ENCODE measurements at places on chromosomes 11 and 22.

DNA sequence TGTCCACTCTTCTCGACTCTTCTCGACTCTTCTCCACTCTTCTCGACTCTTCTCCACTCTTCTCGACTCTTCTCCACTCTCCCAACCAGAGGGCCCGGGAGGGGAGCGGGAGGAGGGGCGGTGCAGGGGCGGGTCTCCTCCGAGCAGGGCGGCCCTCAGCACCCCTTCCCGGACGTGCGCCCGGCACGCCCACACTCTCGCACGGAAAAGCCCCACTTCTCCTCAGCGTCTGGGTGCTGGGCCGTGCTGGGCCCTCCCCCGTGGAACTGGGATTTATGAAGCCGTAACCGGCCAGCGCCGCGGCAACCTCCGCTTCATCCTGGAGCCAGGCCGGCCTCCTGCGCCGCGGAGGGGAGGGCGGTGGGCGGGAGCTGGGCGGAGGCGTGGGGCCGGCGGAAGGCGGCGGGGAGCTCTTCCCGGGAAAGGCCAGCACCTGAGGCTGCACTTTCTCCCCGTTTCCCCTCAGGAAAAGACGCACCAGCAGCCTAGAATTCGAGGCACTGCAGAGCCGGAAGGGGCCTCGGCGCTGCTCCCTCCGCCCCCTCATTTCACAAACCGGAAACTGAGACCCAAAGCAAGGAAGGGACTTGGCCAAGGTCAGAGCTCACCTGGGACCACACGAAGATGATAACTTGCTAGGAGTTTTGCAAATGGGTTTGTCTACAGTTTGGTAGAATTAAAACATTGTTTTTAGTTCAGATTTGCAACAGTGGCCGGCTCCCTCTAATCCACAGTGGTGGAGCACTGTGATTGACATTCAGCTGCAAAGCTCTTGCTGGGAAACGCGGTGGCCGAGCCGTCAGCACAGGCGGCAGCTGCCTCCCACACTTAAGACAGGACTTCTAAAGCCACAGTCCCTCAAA is 31.6 kb upstream of the JAM3 start:
- DNase-seq: peak; percentile 91

- DNase-seq: no peak
Observed at GRCh38 chr22:24486501-24486921, 8.6 kb upstream of the UPB1 start.

DNA sequence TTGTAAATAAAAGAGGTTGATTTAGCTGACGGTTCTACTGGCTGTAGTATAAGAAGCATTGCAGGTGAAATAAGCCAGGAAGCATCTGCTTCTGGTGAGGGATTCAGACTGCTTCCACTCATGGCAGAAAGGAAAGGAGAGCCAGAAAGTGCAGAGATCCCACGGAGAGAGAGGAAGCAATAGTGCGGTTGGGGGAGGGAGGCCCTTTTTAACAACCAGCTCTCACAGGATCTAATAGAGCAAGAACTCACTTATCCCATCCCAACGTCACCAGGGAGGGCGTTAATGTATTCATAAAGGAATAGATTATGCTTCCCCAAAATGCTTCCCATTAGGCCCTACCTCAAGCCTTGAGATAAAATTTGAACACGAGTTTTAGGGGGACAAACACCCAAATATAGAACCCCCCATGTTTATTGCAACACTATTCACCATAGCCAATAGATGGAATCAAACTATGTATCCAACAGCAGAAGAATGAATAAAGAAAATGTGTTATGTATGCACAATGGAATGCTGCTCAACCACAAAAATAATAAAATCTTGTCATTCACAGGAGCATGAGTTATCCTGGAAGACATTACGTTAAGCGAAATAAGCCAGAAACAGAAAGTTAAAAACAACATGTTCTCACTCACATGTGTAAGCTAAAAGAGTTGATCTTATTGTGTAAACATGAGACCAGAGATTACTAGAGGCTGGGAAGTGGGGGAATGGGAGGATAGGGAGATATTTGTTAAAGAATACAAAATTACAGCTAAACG is 908.3 kb upstream of the ANO3 start:
- DNase-seq: no peak

- no peak for DNase-seq
Observed at GRCh38 chr11:125728969-125729368, 17.1 kb upstream of the PATE1 start.

DNA sequence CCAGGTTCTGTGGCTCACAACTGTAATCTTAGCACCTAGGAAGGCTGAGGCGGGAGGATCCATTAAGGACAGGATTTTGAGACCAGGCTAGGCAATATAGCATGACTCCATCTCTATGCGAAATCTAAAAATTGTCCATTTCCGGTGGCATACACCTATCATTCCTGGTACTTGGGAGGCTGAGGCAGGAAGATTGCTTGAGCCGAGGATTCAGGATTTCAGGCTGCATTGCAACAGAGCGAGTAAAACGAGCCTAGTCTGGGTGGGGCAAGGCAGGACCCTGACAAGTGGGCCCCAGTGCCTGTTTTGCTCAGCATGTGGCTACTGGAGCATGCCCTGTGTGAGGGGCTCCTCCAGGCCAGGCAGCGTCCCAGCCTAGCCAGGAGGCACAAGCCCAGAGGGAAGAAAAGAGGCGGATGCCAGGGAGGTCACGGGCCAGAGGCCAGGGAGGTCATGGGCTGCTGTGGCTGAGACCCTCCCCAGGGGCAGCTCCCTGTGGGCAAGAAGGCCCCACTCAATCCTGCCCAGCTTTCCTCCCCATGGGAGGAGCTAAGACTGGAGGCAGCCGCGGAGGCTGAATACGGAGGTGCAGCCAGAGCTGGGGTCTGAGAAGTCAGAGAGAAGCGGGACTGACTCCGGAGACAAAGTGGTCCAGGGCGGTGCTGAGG is 8.4 kb downstream of the LRRC74B start:
- DNase-seq: no peak

DNA sequence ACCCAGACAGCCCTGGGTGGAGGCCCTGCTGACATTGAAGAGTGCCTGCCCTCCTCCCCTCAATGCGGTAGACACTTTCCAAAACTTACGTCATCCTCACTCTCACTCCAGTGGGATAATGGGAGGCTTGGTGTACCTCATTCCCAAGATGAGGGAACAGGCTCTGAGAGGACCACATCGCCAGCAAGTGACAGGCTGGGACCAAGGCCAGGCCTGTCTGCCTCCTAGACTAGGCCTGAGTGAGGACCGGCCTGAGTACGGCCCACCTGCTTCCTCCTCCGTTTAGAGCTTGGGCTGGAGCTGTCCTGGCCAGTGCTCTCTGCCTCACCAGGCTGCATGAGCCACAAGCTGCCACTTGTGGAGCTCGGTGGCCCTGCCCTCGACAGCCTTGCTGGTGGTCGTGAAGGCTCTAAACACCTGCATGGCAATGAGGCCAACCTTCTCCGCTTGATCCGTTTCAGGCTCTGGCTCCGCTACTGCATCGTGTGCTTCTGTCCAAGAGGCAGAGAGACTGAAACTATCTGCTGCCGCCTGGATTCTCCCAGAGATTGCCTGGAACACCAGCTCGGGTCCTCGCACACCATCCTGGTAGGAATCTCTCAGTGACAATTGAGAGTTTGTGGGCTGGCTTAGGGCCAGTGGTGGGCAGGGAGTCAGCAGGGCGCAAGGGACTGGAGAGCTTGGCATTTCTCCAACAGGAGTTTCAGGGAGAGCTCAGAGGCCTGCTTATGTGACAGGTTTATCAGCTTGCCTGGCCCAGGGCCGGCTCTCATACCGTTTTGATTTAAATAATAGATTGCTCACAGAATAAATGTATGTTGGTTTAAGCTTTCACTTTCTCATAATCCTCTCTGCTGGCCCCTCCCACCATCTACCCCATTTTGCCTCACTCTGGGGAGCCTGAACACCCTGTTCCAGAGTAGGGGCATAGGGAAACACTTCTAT is 9.4 kb downstream of the LRRC75B start:
- DNase-seq: no peak
